ENCODE measurements at places on chromosomes 1 and 21. TPM values are rescaled to one million over a fixed set of nuclear protein-coding genes. Genes with fewer than 3 reads are reported as not detected.

- H3K4me1 ChIP-seq: peaks cover 20% of the 10 kb centered on the region
- H3K36me3 ChIP-seq: peaks cover 9% of the 10 kb centered on the region
- H3K27me3 ChIP-seq: peaks cover 18% of the 10 kb centered on the region
- H3K27ac ChIP-seq: peak within 1 kb of the TSS; percentile 83
Measured at GRCh38 chr1:110605901-110606656, at the start of gene KCNA2. KCNA2 (minus strand) TSS chr1:110606358; CDS start chr1:110604782, 1,576 bp downstream.

The OR2T33 gene
- not detected for total RNA-seq

DNA sequence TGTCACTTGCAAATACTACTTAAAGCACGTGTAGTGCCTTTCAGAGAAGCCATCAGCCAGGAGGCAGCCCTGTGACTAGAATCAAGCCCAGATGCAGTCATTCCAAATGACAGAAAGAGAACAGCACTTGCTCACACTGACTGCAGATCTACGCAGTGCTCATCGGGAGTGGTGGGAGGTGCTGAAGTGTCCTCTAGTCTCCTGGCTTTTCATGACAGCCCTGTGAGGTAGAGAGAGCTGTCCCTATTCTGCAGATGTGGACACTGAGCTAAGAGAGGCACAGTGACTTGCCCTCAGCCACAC lies 62.3 kb upstream of the EDN2 start:
- H3K4me3 ChIP-seq: no peak overlapping the region
- no peak overlapping the region for H3K27ac ChIP-seq
- peaks cover 2% of the 10 kb centered on the region for H3K27me3 ChIP-seq
- no peaks in the 10 kb centered on the region for H3K36me3 ChIP-seq

- H3K4me3 ChIP-seq: no peak overlapping the region
- H3K36me3 ChIP-seq: no peaks in the 10 kb centered on the region
- H3K4me1 ChIP-seq: peaks cover 26% of the 10 kb centered on the region
- no peak overlapping the region for H3K27ac ChIP-seq
Measured at GRCh38 chr1:27430903-27431600, 38.6 kb downstream of the GPR3 start.

DNA sequence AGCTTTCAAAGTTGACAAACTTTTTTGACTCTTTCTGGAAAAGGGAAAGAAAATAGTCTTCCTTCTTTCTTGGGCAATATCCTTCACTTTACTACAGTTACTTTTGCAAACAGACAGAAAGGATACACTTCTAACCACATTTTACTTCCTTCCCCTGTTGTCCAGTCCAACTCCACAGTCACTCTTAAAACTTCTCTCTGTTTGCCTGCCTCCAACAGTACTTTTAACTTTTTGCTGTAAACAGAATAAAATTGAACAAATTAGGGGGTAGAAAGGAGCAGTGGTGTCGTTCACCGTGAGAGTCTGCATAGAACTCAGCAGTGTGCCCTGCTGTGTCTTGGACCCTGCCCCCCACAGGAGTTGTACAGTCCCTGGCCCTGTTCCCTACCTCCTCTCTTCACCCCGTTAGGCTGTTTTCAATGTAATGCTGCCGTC lies 160.8 kb upstream of the SGIP1 start:
- DNase-seq: no peak
- H3K36me3 ChIP-seq: no peaks in the 10 kb centered on the region
- no peaks in the 10 kb centered on the region for H3K4me1 ChIP-seq

DNA sequence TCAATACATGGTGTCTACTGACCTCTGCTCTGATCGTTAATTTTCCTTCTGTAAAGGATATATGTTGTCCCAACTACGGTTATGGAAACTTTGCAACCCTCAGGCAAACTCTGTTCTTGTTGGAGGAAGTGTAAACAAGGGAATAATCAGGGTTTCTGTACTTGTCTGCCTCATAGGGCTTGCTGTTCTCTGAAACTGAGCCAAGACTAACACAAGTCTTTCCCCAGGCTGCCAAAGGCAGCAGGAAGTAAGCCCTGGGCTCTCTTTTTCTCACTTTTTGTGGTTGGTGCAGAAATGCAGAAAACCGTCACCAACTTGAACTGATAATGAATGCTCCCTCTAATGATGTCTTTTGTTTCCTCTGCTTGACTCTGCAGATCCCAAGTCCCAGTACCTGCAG lies 7.6 kb downstream of the CYP4X1 start:
- DNase-seq: no peak
- H3K27ac ChIP-seq: no peak overlapping the region
- no peaks in the 10 kb centered on the region for H3K27me3 ChIP-seq
- H3K36me3 ChIP-seq: no peaks in the 10 kb centered on the region
- H3K4me1 ChIP-seq: no peaks in the 10 kb centered on the region

DNA sequence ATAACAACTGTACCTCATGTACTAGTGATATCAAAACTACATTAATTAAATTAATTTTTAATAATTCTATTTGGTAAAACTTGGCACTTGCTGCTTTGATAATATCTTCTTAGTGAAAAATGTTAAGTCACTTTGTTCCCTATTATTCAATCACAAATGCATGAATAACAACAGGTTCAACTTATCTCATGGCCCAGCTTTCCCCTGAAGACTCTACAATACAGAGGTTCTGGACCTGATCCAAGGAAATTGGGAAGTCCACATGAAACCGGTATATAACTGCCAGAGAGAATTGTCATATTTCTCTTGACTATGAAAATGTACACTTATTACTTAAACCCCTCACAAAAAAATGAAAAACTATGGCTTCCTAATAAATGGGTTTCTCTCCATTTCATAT lies 33.9 kb upstream of the PTPRC start:
- H3K4me1 ChIP-seq: peaks cover 2% of the 10 kb centered on the region
- H3K27ac ChIP-seq: no peak overlapping the region
- no peak overlapping the region for H3K4me3 ChIP-seq
- no peaks in the 10 kb centered on the region for H3K27me3 ChIP-seq
- no peak for DNase-seq

GRCh38 chr1:223429821-223430220 lies 36.6 kb downstream of the CCDC185 start:
- DNase-seq: no peak
- H3K4me3 ChIP-seq: no peak overlapping the region
- no peak overlapping the region for H3K27ac ChIP-seq
- peaks cover 4% of the 10 kb centered on the region for H3K27me3 ChIP-seq
- H3K36me3 ChIP-seq: no peaks in the 10 kb centered on the region

- DNase-seq: peak; percentile 51
- H3K36me3 ChIP-seq: no peaks in the 10 kb centered on the region
- H3K4me1 ChIP-seq: peaks cover 2% of the 10 kb centered on the region
- H3K27ac ChIP-seq: no peak overlapping the region
- peak overlapping the region; percentile 98 for H3K4me3 ChIP-seq
Measured at GRCh38 chr1:236395230-236395946, 1.3 kb downstream of the EDARADD start.

Data from glutamatergic neuron (in vitro differentiated cells).